Activated CD4-positive, alpha-beta T cell treated with anti-CD3 and anti-CD28 coated beads for 1 hour (primary cell): ENCODE measurements at places on chromosomes 11 and 22.

- no peak for DNase-seq
These were observed 919.1 kb downstream of the BRD1 start for GRCh38 chr22:48908547-48908946.

DNA sequence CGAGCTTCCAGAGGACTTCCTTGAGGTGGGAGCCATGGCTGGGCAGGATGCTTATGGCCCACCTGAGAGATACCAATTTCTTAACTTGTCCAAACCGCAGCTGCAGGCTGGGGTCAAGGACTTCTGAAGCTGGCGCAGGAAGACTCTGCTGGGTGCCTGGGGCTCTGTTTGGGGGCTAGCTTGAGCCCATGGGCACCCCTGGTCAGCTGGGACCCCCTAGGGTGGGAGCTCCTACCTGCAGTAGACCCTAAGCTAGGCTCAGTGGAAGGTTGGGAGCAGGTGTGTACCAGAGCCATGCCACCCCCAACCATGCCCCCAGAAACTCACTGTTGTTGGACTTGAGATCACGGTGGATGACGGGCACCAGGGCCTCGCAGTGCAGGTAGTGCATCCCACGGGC lies 1.3 kb downstream of the MAP3K11 start:
- no peak for DNase-seq

DNA sequence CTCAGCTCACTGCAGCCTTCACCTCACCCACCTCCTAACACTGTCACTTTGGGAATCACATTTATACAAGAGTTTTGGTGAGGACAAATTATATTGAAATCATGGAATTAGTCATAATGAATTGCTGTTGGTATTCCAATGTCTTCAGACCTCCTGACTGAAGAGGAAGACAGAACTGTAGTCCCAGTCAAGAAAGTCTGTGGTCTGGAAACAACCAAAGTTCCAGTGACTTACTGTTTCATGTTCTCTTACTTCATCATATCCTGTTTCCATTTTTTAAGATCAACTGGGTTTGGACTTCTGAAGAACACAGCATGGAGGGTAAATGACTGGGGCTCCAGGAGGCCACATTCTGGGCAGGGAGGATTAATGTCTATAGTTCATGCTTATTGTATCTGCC lies 43.0 kb upstream of the HIPK3 start:
- DNase-seq: no peak

DNA sequence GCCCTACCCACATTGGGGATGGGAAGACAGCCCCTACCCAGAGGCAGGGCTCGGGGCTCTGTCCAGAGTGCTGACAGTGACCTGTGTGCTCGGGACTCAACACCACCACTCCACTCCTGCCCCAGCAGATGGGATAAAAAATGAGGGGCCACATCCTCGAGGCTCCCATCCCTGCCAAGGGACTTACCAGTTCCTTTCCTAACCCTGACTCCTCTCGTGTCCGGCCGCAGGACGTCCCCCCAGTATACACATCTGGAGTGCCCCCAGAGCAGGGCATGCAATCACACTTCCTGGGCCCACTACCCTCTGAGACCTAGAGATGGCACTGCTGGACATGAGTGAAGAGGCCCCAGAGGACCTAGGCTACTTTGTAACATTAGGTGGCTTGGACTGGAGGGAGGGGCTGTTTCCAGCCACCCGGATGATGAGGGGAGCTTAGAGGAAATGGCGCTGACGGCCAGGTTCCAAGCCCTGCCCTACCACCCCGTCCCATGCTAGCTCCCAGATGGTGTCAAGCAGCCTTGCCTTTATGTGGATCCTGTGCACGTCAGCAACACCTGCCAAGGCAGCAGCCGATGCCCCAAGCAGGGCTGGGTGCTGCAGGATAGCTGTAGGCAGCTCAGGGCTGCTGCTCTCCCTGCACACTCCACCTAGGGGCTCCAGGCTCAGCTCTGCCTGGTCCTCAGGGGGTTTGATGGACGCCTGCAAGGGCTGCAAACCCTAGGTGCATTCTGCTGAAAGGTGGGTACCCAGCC lies 86.6 kb downstream of the DGCR2 start:
- DNase-seq: no peak

- no peak for DNase-seq
These were observed 346 bp downstream of the FJX1 start for GRCh38 chr11:35618497-35619115.

GRCh38 chr11:115188898-115189278 lies 315.3 kb downstream of the CADM1 start:
- no peak for DNase-seq

- no peak for DNase-seq
These were observed 17.9 kb downstream of the LINC01488 start for GRCh38 chr11:69499186-69499917.

GRCh38 chr11:122156940-122157382 lies 40.9 kb upstream of the BLID start:
- DNase-seq: no peak

GRCh38 chr11:11400635-11401232 lies 47.7 kb upstream of the CSNK2A3 start:
- DNase-seq: no peak
